ENCODE measurements at places on chromosomes 16 and 17.

GRCh38 chr16:75263291-75263962 is 12.0 kb upstream of the BCAR1 start:
- DNase-seq: no peak

- DNase-seq: no peak
These were observed 1.9 kb downstream of the NXPH3 start for GRCh38 chr17:49577650-49577934.

GRCh38 chr17:57259817-57260216 is 3.5 kb downstream of the MSI2 start:
- DNase-seq: no peak

DNA sequence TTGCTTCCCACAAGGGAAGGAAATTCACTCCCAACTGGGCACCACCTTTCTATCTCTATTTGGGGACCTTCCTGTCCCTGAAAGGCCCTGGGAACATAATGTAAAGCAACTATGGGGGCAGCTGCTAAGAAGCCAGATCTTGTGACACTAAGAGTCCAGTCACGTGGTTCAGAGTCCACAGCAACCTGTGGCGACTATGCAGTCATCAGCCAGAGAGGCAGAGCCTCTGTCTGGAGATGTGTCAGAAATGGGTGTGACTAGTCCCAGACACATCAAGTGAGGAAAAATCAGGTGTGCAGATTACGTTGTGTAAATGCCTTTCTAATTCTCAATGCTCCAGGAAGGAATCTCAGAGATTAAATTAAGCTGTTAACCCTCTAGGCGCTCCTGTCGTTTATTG is 26.6 kb upstream of the SKAP1 start:
- DNase-seq: peak; percentile 63

GRCh38 chr17:74637926-74638325 is 14.4 kb upstream of the CD300E start:
- DNase-seq: no peak

GRCh38 chr17:8016632-8017424 is 14.4 kb downstream of the GUCY2D start:
- DNase-seq: peak; percentile 65

GRCh38 chr16:29898804-29899515 is 390 bp downstream of the SEZ6L2 start:
- DNase-seq: no peak

GRCh38 chr16:10987361-10988163 is 43.2 kb downstream of the CLEC16A start:
- no peak for DNase-seq

DNA sequence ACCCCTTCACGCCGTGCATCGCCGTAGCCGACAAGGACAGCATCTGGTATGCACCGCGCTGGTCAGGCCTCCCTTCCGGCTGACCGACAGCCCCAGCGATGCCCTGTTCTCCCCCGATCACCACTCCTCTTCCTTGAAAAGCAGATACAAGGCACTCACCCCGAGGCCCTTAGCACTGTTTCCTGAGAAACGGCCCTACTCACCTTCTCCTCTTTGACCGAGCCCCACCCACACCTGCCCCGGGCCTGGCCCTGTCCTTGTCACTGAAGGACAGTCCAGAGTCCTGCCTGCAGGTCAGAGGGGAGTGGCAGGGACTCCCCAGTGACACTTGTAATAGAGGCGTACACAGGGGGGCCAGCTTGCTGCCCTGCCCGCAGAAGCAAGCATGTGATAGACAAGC is 45.9 kb upstream of the CHMP6 start:
- DNase-seq: no peak

DNA sequence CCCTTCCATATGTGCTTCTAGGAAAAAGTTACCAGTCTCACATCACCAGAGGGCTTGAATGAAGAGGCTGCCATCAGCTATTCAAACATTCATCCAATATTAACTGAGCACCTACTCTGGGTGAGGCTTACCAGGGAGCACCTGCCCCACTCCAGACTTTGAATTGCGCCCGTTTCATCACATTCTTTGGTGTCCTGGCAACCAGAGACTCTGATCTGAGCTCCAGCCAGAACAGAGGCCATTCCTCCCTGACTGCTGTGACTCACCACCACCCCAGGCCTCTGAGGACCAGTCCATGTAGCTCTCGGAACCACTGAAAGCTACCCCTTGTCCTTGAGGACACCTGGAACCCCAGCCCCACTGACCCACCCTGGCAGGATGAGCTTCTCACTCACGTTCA is at the start of gene C16orf96:
TSS of gene C16orf96 (plus strand) at position 229 of the 400 bp plus-strand sequence. CDS start at position 379, 150 bp downstream.
- no peak for DNase-seq

DNA sequence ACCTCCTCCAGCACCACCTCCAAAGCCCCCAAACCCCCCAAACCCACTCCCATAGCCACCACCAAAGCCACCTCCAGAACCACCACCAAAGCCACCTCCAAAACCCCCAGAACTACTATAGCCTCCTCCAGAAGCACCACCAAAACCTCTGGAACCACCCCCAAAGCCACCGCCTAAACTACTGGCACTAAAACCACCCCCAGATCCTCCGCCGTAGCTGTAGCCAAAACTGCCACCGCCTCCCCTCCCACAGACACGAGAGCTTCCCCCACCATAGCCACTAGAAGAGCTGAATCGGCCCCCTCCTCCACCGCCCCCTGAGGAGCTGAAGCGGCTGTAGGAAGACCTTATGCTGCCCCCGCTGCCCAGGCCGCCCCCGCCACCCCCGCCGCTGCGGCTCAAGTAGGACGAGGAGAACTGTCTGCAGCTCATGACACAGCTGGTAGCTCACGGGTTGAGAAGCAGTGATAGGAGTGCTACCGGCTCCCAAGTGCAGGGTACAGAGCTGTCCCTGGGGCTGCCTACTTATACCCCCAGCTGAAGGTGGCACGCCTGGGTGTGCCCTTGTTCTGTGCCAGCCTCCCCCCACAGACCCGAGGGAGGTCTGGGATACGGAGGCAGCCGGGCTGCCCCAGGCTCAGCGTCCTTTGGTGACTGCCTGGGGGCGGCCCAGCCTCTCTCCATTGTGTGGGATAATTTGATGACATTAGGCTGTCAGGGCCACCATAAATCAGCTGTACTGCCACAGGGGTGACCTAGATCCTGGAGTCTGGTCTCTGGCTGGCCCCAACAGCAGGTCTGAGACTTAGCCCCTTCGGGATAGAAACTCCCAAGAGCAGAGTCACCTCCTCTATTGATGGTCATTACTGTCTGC is at the start of gene KRT9:
TSS of gene KRT9 (minus strand) at position 499 of the 874 bp plus-strand sequence. CDS start at position 432, 67 bp downstream.
- DNase-seq: no peak

DNA sequence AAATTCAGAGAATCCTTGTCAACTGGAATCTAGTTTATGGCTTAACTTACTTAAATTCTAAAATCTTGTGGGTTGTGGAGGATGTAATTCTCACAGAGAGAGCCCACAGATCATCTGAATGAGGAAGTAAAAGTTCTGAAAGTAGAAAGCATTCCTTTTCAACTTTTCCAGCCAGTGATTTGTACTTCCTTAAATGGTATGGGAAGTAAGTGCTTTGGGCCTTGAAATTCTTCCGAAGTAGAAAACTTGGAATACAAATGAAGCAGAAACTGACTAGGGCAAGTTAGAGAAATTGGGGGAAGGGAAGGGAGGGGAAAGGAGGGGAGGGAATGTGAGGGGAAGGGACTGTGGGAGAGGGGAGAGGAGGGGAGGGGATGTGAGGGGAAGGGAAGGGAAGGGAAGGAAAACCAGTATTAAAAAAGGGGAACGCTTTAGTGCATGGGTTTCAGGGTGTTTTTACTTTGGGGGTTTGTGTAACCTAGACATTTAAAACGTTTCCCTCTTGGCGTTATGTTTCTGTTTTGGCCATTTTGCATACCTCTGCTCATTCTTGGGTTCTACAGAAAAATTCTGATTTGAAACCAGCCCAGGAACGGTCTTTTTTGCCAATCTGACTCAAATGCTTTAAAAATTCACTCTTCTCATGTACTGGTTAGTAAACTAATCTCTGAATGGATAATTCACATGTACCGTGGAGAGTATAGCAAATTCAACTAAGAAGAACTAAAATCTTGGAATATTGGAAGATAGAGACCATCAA is 15.5 kb upstream of the SNTB2 start:
- DNase-seq: no peak

All from PC-3 (cell line).